ENCODE measurements at places on chromosomes 16 and 17.

- DNase-seq: no peak
Measured at GRCh38 chr17:42559075-42559474, 2.9 kb upstream of the COASY start.

- DNase-seq: no peak
Measured at GRCh38 chr17:77738751-77739531, 219.6 kb upstream of the TNRC6C start.

GRCh38 chr17:57269598-57270255 is 13.4 kb downstream of the MSI2 start:
- no peak for DNase-seq

- peak; percentile 34 for DNase-seq
Measured at GRCh38 chr17:74815550-74816370, 39.6 kb upstream of the NAT9 start.

DNA sequence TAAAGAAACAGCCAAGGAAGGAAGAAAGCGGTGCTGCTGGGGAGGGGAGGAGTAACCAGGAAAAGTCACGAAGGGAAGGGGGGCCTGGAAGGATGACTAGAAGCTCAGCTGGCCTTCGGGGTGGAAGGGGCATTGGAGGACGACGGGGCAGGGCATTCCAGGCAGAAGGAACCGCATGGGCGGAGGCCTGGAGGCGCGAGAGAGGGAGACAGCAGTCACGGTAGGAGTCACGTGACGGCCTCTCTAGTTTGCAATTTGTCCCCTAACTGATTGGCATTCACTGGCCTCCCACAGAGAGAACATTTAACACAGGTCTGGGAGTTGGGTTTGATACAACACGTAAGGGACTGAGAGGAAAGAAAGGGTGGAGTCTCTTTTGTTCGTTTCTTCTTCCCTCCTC is 63.9 kb downstream of the RTN4RL1 start:
- peak; percentile 92 for DNase-seq

DNA sequence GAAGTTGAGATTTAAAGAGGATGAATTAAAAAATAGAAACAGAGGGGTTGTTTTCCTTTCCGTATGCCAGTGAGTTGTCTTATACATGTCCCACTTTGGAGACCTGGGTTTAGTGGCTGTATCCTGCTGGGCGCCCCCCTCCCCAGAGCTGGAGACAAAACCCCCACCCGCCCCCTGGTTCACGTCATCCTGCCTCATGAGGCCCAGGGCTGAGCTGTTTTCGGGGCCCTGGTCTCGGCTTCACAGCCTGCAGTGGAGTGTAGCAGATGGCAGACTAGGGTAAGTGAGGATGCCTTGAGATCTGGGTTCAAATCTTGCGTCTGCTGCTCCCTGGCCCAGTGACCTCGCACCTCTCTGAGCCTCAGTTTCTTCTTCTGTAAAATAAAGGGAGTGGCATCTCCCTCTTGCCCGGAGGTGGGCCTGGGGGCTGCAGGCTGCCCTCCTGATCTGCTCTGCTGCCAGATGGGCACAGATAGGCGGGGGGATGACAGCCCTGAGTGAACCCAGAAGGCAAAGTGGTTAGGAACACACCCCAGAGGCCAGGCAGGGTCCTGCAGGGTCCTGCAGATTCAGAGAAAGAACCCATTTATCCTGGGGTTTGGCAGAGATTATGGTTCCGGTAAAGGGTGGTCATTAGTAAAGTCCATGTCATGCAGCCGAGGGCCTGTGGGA is 45.1 kb downstream of the SOCS3 start:
- no peak for DNase-seq

DNA sequence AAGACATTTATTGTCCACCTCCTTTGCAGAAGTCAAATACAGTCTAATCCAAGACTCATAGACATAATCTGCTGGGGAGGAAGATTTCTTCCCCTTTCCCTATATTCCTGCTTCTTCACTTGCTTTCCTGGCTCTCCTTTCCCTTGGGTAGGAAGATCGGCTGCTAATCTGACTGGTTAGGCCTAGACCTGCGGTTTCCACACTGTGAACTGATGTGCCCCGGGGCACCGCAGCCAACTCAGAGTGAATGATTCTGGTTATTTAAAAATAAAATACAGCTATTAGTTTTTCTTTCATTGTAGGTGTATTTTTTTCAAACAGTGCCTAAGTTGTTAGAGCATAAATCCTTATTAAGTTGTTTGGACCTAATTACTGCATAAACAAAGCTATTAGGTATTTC is 78.9 kb downstream of the DNAH3 start:
- DNase-seq: no peak

DNA sequence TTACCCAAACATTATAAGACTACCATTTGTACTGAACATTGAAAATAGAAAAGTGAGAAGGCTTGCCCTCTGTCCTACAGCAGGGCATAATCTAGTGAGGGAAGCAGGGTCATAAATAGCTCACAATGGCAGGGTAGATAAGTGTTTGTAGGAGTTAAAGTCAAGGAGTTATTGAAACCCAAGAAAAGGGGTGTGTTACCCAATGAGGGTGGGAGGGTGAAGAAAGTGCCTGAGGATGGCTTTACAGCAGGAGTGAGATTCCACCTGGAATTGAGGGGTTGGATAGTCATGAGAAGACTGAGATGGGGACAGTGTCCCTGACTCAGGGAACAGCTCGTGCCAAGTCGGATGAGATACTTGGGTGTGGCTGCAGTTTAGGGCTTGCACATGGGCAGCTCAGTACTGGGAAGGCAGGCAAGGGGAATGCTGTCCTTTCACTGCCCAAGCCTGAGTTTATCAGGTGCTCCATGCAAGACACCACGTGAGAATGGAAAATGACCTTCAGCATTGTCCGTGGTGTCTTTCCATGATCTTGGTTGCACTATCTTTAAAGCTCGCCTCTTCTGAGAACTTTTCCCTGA is 393.2 kb upstream of the MAF start:
- DNase-seq: no peak

- no peak for DNase-seq
Measured at GRCh38 chr17:40027614-40028012, 12.4 kb downstream of the CSF3 start.

DNA sequence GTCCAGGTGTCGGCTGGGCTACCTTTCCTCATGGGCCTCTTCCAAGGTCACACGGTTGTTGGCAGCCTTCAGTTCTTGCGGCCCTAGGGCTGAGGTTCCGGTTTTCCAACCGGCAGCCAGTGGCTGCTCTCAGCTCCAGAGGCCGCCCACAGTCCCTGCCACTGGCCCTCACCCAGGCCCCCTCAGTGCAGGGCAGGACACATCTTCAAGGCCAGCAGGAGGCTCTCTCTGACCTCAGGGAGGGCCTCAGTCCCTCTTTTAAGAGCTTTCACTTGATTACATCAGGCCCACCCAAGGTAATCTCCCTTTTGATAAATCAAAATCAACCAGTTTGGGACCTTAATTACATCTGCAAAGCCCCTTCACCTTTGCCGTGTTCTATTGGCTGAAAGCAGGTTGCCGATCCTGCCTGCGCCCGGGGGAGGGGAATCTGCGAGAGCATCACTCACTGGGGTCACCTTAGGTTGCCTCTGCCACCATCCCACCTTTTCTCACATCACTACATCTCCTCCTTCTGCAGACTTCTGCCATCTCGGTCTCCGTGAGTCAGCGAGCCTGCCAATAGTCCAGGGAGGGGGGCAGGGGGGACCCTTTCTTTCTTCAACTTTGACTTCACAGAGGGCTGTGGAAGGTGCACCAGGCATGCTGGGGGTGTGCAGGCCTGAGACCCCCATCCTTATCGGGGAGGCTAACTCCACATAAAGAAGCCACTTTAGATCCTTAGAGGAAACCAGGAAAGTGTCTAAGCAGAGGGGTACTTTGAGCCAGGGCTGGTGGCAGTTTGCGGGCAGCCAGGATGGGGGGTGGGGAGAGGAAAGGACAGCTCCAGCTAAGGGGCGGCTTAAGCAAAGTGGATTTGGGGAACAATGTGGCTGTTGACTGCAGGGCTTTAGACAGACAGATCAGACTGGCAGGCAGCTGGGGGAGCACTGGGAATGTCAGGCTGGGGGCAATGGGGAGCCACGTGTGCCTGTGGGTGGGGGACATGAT is 28.8 kb upstream of the NXPH3 start:
- DNase-seq: no peak

DNA sequence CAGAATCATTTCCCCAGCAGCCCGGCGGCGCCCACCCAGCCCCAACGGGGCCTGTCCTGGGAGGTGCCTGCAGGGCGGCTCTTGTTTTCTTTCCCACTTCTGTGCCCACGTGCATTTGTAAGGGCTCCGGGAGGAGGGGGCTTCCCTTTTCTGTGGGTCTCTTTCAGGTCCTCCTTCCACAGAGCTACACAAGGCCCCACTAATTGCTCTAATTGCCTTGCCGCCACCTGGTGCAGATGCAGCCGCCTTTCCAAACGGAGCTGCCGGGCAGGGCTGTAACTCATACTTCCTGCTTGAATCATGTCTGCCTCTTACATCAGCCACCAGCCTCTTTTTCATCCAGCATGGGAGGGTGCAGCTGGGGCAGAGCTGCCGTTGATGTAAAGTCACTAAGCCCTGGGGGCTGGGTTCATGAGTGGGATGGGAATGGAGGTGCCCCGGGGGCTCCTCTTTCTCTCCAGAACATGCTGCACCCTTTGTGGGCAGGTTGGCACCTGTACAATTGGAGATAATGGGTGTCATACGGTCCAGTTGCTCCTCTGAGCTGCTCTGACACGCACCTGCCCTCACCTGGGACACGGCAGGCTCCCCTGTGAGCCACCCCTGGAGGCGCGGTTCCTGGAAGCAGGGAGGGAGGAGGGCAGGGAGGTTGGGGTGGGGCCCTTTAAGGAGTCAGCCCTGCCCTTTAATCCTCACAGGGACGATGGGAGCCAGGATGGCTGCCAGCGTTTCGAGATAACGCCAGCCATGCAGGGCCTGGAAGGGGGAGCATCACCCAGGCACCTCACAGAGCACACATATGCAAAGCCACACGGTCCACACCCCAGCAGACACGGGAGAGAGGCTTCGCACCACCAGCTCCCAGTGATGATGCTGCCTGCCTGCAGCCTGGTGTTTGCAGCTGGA is 41.1 kb upstream of the KLHDC4 start:
- DNase-seq: peak; percentile 71
